ENCODE measurements at places on chromosomes 4 and X.

- DNase-seq, result no peak
Observed at GRCh38 chr4:3267576-3268394, 18.8 kb downstream of the MSANTD1 start.

DNA sequence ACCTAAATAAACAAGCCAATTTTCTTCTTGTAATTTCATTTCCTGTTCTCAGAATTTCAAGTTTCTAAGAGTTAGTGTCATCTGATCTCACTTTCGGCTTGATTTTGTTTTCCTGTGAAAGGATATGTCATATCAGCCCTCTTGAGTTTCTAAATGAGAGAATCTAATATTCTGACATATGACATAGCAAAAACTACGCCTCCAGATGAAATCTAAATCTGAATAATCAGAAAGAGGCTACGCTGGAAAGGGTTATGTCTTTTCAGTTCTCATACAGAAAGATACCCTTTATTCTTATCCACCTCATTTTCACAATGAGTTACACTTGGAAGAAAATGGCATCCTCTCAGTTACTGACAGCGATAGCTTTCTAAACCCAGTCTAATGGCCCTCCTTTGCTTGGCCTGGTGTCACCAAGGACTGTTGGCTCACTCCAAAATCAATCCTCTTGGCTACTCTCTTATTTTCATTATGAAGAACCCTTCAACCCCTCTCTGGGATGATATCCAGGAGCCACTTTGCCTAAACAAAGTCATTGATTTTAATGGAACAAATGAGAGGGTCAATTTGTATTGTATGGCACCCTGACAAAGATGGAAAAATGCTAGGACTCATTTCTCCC, 65.6 kb downstream of the ASB9 start:
- no peak for DNase-seq

DNA sequence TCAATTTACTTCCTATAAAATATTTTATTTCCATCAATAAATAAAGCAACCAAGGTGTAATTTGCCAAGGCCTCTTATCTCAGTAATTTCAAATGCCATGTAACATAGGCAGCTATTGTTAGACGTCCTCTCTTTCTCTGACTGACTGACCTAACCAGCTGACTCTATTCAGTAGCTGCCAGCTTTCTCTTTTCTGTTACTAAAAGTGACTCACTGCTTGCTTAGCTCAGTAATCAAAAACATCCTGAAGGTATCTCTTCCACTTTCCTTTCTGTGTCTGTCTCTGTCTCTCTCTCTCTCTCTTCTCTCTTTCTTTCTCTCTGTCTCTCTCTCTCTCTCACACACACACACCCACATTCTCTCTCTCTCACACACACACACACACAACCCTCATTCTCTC, 134.2 kb downstream of the SPOCK3 start:
- DNase-seq, result no peak

- no peak for DNase-seq
Observed at GRCh38 chr4:123976285-123976684, 579.7 kb downstream of the SPRY1 start.

- no peak for DNase-seq
Observed at GRCh38 chr4:145887241-145887991, 51.2 kb downstream of the ZNF827 start.

DNA sequence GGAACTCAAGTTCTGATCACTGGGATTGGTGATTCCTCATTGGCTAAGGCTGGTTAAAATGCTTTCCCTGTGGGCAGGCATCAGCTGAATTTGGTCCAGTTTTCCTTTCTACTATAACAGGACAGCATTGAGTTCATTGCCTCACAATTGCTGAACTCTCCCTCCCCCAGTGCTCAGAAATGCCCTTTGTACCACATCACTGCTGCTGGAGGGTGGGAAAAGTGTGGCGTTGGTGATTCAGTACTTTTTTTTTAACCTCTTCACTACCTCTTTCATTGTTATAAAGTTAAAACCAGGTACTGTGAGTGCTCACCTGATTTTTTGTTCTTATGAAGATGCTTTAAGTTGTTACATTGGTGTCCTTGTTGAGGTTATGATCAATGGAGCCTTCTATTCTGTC, 69.3 kb upstream of the IL2 start:
- DNase-seq, result no peak

DNA sequence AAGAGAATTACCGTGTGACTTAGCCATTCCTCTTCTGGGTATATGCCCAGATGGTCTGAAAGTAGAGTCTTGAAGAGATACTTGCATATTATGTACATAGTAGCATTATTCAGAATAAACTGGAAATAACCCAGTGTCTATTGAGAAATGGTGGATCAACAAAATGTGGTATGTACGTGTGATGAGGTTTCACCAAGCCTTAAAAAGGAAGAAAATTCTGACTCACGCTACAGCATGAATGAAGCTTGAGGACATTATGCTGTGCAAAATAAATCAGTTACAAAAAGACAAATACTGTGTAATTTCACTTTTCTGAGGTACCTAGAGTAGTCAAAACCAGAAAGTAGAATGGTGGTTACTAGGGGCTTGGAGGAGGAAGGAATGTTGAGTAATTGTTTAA, 37.3 kb downstream of the GBA3 start:
- no peak for DNase-seq

- no peak for DNase-seq
Observed at GRCh38 chrX:74117962-74118902, 185.7 kb upstream of the ZCCHC13 start.

GRCh38 chrX:9336456-9336855, 128.4 kb upstream of the TBL1X start:
- DNase-seq, result no peak

GRCh38 chr4:150695162-150695561, 113.2 kb downstream of the MAB21L2 start:
- no peak for DNase-seq

GRCh38 chr4:141711211-141711610, 74.8 kb downstream of the IL15 start:
- DNase-seq, result no peak

DNA sequence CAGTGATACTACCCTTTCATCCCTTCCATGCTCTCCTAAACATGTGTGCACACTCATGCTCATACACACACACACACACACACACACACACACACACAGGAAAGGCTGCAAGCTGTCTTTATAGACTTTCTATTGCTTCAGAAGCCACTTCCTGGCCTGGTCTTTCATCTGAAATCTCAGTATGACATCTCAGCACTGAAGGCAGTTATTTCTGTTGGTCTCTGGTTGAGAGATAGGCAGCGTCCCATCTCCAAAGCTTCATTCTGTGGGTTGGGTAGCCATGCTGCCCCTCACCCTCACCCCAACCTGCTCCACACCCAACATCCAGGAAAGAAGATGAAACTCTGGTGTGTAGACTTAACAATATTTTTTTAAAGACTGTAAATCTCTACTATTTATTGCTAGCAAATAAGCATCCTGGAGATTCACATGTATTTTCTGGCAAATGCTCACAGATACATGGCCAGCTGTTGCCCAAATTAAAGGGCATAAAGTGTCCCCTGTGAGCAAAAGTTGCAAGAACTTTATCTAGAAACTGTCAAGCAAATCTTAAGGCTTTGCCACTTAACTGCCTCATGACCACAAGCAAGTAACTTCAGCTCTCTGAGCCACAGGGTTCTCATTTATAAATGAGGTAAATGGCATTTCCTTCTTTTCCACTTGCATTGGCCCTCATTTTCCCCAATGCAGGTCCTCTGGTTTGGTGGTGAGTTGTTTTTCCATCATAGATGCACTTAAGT, 189.8 kb upstream of the AFF2 start:
- peak; percentile 4 for DNase-seq

GRCh38 chrX:108313669-108314068, 124.6 kb downstream of the COL4A6 start:
- no peak for DNase-seq

DNA sequence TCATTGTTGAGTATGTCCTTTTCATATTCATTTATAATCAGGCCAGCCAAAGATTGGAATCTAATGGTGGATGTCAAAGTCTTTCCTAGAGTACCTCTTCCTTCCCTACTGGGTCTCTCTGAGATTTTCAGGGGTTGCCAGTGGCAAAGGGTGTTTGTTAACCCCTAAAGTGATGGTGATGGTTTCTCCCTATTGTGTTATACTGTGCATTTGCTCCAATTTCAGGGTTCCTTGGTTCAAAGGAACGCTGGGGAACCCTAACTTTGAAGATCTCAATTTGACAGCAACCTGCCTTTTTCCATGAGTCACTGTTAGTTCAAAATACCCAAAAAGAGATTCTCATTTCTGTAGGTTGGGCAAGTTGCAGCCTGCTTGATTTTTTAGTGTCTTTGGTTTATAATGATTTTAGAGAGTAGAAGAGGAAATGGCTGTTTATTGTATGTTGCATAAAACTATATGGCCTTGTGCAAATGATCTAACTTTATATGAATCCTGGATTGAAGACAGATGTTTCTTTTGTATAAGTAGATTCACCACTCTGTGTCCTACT, 23.0 kb downstream of the GAB1 start:
- DNase-seq, result no peak

DNA sequence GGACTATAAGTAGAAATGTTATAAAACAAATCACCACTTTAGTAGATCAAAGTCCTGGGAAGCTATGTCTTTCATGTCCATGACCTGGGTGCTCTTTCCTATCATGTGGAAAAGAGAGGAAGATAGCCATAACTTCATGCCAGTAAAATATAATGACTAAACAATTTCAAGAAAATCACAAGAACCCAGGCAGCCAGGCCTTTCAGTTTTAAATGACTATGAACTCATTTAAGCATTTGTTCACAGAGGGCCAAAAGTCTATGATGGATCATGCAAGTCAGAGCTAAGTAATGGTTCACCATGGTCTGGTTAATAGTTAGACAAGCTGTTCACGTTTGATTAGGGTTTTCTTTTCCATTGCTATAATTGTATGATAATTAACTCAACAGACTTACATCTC, 155.8 kb downstream of the PPARGC1A start:
- no peak for DNase-seq

DNA sequence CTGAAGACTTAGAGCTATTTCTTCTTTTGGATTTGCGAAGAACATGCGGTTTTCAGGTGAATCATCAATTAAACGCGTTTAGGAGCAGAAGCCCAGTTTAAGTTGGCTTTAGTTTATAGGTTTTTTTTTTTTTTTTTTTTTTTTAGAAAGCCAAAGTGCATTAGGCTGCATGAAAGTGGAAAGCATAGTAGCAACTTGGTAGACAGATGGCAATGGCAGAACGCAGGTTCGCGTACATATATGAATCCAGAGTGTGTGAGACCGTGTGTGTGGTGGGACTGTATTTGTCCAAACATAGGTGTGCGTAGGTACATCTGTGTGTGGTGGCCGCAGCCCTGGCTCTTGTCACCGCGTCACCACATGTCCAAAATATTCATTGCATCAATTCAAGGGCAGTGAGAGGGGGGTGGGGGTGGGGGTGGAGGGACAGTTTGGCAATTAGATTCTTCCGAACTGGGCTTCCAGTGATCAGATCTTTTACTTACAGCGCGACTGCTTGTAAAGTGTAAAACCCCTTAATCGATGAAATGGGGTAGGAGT, 901 bp downstream of the JADE1 start:
- no peak for DNase-seq

GRCh38 chr4:18366892-18367291, 345.3 kb upstream of the LCORL start:
- no peak for DNase-seq

GRCh38 chr4:7424553-7425111, 10.1 kb downstream of the PSAPL1 start:
- DNase-seq, result no peak

GRCh38 chr4:123325241-123325681, 71.3 kb upstream of the SPRY1 start:
- no peak for DNase-seq

GRCh38 chr4:153014460-153014859, 78.3 kb downstream of the FHDC1 start:
- no peak for DNase-seq

DNA sequence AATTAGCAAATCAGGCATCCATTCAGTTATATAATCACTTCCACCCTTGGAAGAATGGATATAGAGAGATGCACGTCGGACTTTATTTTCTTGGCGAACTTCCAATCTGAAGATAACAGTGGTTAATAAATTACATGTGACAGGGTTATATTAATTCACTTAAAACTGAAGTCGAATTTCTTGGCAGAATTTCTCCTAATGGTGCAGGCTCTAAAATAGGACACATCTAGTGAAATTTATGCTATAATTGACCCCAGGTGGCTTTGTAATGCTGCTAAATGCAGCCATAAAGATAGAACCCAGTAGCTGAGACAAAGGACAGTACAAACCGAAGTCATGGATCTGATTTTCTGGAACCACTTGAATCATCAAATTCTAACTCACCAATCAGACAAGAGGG, 20.8 kb upstream of the SLC10A4 start:
- DNase-seq, result no peak

DNA sequence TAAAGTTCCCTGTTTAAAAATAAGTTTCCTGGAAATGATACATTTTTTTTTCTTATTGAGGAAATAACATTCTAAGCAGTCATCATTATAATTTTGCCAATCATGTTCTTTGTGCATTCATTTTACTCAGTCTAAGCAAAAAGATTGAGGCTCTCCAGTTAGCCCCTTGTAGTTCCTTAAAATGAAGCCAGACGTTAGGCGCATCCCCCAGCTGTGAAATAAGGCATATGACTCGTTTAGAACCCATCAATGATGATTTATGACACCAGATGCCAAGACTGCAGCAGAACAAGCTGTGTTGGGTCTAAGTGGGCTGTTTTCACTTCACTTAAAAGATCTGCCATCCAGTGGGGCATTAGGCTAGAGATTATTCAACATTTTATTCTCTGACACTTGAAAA, 17.0 kb downstream of the PDGFC start:
- DNase-seq, result no peak

DNA sequence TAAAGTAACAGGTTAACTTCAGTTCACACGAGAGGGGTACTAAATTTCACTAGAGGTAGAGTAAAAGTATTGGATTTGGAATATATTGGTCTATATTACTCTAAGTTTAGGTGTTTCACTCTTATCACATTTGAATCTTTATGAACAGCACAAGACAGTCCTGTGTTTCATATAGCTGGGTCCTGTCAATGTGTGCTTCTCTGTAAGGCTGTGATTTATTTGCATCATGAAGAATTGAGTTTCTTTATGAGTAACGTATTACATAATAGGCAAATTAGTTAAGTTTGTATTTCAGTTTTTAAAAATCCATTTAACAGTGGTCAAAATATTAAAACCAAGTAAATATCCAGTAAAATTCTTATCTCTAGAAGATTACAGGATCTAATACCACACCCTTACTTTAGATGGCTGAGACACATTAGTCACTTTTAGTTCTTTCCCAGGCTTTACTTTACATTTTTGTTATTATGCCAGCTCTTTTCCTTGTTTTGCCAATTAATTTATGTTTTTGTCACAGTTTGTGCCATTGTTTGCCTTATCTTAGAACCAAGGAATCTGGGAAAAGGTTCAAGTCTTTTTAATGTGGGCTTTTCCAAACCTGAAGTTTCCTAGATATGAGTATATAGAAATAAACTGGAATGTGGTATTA, 32.1 kb downstream of the NUDT6 start:
- DNase-seq, result no peak

DNA sequence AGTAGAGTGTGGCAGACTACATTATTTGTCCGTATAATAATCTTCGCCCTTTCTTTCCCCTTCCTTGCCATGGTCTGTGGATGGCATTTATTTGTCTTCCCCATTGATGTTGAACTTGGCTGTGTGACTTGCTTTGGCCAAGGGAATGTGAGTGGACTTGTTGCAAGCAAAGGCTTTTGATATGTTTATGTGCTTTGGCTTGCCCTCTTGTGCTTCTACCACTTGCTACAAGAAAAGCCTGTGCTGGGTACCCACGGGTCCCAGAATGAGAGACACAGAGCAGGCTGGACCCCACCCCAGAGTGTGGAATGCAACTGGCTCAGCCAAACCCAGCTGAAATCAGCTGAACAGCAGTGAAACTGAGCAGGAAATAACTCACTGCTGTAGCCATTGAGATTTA, 63.0 kb downstream of the FAM184B start:
- DNase-seq, result no peak

- no peak for DNase-seq
Observed at GRCh38 chrX:22666441-22666840, 333.3 kb upstream of the DDX53 start.
